ENCODE measurements at places on chromosomes 6 and 20.

DNA sequence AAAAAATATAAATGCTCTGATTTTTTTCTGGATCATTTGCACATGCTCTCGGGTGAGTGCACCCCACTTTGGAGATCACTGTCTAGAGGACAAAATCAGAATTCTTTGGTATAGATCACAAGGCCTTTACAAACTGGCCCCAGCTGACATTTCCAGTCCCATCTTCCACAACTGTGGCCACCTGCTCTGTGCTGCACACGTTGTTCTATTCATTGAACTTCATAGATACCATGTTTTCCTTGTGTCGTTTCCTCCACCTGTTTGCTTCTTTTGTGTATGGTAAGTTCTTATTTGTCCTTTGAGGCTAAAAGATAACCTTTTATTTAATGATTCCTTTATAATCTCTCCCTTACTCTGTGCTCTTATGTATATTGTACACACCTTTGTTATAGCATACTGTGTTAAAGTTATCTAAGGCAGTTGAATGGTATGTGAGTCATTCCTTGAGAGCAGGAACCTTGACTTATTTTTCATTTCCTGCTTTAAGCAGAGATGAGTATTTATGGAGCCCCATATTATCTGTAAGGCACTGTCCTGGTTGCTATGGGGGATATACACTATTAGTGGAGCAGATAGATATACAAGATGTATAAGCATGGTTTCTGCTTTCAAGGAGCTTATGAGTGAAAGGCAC is 12.0 kb upstream of the SLC17A5 start:
- DNase-seq, result no peak

DNA sequence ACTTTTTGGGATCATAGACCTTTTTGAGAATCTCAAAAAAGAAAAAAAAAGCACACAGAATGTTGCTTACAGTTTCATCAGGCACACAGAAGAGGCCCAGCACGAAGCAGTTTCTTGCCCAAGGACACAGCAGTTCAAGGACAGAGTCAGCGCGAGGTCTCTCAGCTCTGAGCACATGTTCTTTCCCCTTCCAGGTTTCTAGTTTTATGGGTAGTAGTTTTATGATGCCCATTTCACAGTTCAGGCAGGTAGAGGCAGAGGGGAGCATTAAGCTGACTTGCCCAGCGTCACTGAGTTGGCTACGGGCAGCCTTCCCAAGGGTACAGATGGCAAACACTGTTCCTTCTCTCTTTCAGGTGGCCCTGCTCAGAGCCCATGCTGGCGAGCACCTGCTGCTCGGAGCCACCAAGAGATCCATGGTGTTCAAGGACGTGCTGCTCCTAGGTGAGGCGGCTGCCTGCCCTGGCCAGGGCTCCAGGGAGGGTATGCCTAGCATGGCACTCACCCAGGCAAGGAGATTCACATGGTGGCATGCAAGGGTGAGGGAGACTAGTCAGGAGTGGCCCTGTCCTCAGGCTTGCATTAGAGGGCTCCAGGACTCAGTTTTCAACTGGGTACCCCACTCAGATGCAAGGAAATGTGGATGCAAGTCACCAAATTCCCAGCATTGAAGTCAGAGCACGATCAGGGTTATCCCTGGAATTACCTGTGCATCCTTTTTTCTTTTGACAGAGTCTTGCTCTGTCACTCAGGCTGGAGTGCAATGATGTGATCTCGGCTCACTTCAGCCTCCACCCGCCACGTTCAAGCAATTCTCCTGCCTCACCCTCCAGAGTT is 57.4 kb upstream of the TTPAL start:
- no peak for DNase-seq

DNA sequence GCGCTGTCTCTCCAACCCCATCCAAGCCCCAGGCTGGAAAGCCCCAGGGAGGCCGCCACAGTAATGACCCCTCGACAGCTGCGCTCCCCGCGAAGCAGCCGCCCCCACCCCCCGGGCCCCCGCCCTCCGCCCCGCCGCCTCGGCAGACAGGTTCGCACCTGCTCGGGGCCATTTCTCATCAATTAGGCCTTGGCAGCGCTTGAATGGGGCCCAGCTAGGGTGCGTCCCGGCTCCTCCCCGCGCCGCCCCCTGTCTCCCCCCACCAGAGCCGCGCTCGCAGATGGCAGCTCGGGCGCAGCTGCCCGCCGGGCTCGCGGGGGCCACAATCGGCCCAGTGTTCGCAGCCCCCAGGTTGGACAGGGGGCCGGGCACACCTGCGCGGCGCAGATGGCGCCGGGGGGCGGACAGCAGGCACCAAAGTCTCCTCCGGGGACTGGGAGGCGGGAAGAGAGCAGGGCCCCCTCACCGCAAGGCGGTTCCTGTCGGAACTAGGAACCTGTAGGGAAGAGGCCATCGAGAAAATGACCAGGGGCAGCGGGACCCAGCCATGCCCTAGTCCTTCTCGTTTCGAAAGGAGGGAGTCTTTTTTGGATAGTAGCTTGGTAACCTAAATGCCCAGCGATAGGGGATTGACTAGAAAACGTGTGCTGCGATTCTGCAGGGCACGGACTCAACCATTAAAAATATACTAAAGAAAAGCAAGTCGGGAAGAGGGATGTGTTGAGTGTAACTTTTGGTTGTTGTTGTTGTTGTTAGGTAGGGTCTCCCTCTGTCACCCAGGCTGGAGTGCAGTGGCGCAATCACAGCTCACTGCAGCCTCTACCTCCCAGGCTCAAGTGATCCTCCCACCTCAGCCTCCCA is 83.2 kb upstream of the EYA2 start:
- no peak for DNase-seq

- DNase-seq, result no peak
Observed at GRCh38 chr6:130934848-130935585, 107.8 kb downstream of the SMLR1 start.

- DNase-seq, result no peak
Observed at GRCh38 chr6:133802861-133803260, 86.1 kb upstream of the TCF21 start.

DNA sequence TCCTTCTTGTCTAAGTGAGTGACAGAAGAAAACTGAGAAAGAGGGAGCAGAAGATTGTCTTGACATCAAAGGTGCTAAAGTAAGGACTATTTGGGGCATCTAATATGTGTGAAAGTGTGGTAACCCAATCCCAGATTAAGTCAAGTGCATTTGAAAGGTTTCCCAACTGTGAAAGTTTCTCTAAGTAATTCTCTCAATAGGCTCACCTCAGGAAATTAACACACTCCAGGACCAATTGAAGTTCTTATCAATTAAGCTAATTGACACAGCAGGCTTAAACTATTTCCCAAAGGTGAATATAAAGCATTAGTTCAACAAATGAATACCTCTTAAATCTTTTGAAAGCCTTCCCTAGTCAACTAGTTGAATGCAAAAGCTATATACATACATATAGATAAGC is 212.8 kb upstream of the FUT9 start:
- no peak for DNase-seq

DNA sequence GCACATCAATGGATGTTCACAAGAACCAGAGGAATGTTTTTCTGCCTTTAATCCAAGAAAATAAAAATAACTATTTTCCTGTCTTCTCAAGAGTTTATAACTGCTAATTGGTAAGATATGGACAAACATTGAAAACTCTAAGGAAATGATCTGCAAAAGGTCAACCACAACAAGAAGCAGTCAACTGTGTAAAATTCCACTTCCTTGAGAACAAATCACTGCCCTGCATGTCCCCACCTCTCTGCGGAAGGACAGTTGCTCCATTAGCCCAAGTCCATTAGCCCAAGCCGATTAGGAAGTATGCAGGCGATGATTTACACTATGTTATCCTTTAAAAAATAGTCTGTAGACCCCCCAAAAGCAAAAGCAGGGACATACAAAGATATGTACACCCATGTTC is 27.6 kb downstream of the SLC22A23 start:
- no peak for DNase-seq

DNA sequence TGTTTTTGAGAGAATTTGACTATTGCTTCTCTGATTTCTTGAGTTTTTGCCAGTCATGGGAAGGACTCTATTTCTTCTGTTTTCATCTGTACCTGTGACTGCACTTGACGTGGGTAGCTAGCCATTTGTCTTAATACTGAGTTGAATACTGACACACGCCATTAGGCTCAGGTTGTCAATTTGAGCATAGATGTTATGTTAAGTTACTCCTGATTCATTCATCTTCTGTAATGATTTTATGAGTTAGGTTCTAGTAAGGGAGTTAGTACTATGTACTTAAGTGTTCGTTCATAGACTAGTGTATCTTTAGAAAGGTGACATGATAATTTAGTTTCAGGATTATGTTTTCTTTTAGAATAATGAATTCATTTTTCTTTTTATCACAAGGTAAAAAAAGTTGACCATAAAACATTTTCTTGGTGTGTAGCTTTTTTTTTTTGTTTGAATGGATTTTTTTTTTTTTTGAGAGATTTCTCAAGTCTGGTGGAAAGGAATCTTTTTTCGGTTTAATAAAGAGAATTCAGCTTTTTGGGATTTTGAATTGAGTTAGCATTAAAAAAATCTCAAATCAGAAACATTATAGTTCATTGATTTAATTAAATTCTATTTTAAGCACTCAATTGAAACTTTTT is 1.7 kb downstream of the AFDN start:
- no peak for DNase-seq

DNA sequence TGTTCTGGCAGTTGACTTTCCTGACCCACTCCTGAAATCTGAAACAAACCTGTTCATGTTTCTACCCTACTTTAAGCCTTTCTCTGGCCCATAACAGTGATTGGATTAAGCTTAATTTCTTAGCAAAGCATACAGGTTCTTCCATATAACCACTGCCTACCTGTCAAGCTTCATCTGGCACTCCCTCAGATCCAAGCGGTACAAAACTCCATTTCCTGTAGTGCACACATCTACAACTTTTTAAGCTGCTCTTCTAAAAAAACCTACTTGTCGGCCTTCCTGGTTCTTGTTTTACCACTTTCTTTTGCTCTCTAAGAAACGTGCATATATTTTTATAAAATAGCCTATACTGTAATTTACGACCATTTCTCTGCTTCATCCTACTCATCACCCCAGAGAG is 916 bp upstream of the PPP1R11 start:
- DNase-seq, result no peak

- DNase-seq, result no peak
Observed at GRCh38 chr20:63351811-63352591, 9.1 kb downstream of the CHRNA4 start.

DNA sequence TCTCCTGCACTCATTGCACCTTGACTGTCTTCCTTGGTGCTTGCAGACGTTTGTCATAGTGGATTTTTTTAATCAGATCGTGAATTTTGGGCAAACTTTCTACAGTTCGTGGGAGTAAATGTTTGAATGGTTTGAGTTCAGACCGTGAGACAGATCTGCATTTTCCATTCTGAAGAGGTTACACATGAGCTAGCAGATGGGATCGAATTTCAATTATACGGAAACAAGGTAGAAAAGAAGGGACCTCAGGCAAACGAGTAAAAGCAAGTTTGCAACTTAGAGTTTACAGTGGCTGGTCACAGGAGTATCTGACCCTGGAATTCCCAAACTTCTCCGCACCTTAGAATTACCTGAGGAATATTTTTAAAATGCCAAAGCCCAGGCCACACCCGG is 17.2 kb upstream of the NCR2 start:
- no peak for DNase-seq

- no peak for DNase-seq
Observed at GRCh38 chr6:74137911-74138310, 441.9 kb downstream of the CD109 start.

- DNase-seq, result no peak
Observed at GRCh38 chr20:6426287-6426891, 303.6 kb upstream of the FERMT1 start.

- no peak for DNase-seq
Observed at GRCh38 chr6:146224449-146224848, 195.6 kb downstream of the GRM1 start.

DNA sequence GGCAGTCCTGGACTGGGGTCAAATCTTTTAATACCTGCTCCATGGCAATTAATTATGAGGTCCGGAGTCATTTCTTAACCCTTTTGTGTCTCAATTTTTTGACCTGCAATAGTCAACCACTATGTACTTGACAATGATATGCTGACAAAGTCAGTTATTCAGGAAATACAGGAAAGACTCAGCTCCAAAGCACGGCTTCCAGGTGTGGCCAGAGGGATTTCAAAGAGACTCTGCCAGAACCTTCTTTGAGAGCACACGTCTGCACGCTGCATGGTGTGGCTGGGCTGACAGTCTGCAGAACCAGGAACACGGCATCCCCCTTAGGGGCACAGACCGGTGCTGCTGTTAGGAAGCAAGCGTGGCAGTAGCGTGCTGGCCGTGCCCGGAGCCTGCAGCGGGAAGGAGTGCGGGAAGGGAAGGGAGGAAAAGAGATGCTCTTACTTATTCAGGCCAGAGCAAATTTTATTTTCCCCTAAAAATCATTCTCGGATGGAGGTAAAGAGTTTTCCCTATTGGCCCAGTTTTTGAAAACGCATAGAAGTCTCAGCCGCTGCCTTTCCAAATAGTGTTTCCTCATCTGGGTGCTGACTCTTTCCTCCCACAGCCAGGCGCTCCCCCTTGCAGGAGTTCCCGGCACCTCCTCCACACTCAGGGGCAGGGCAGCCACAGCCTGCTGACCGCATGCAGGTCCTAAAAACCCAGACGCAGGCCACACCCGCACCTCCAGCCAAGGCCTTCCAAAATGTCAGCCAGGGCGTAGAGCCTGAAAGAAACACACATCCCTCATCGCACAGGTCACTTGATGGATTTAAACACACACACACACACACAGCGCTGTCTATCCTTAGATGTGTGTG is 187.4 kb upstream of the SNX9 start:
- no peak for DNase-seq

DNA sequence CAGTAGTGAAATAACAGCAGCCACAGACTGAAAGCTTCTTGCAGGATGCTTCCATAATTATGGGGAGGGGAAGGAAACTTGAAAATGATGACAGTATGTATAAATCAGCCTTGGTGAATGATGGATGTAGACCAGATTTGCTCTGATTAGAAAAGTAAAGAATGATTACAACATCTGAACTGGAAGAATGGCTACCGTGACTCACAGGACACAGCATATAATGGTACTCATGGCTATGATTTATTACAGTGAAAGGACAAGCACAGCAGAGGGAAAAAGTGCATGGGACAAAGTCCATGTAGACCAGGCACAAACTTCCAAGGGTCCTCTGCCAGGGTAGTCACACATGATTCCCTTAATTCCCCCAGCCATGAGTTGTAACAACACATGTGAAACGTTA is 70.7 kb upstream of the POPDC3 start:
- DNase-seq, result no peak

DNA sequence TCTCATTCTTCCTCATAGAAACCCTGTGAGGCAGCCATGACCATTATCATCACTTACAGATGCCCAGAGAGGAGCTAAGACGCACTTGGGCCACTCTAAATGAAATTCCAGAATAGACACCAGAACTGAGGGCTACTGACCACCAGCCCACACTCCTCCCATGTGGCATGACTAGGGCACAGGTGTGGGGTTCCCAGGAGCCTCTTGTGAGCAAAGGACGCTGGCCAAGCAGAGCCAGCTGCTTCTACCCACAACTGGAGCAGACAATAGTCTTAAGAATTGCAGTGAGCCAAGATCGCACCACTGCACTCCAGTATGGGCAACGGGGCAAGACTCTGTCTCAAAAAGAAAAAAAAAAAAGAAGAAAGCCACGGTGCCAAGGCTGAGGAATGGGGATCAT is 10.0 kb downstream of the AHCY start:
- DNase-seq, result no peak

GRCh38 chr6:8131265-8131897 is 29.0 kb upstream of the EEF1E1 start:
- DNase-seq, result no peak

GRCh38 chr6:75922226-75922625 is 150.2 kb downstream of the IMPG1 start:
- DNase-seq, result no peak
